Activated T-cell treated with anti-CD3 and anti-CD28 coated beads for 1 hour (primary cell): ENCODE measurements at places on chromosomes 13 and 19.

- DNase-seq: no peak
These were observed 29.1 kb upstream of the HOMER3 start for GRCh38 chr19:18969931-18970659.

GRCh38 chr13:72004784-72005374 lies 137.9 kb upstream of the DACH1 start:
- DNase-seq: no peak

GRCh38 chr13:43251961-43252360 lies 228.6 kb downstream of the DNAJC15 start:
- DNase-seq: no peak

- DNase-seq: no peak
These were observed 21.1 kb upstream of the PLEKHF1 start for GRCh38 chr19:29644210-29644609.

GRCh38 chr13:96475103-96475502 lies 385.2 kb downstream of the HS6ST3 start:
- DNase-seq: no peak

DNA sequence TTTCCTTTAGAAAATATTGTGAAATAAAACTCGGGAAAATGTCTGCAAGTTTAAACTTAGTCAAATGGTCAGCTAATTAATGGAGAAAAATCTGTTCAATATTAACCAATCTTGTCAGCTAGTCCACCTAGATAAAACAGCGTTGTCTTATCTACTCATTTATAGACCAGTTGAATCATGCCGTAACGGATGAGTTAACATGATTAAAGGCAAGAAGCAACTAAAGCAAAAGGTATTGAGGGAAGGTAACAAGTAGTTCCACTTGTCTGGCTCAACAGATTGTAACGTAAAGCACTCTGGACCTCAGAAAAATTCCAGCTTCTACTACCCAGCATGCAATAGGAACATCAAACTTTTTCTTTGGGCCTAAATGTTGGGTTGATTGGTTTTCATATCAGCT lies 958.2 kb downstream of the DIAPH3 start:
- no peak for DNase-seq

- no peak for DNase-seq
These were observed 21.3 kb downstream of the B3GLCT start for GRCh38 chr13:31221057-31221456.

GRCh38 chr19:16621165-16621800 lies 6.7 kb downstream of the MED26 start:
- no peak for DNase-seq

DNA sequence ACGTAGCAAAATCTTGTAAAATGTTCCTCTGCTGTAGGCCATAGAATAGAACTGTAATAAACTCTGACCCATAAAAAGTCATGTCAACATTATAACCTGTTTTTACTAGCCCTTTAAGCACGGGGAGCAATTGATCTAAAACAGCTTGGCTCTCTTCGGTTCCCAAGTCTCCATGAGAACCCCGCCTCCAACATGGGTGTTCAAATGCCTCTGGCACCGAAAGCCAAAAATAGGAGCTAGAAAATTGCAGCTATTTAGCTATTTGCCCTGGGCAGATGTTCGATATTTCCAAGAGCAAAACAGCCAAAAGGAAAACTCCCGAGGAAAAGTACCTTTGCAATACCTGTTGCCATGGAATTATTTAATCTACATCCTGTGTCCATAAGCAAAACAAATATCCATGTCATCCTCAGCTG lies 563.1 kb downstream of the EFNB2 start:
- DNase-seq: no peak

DNA sequence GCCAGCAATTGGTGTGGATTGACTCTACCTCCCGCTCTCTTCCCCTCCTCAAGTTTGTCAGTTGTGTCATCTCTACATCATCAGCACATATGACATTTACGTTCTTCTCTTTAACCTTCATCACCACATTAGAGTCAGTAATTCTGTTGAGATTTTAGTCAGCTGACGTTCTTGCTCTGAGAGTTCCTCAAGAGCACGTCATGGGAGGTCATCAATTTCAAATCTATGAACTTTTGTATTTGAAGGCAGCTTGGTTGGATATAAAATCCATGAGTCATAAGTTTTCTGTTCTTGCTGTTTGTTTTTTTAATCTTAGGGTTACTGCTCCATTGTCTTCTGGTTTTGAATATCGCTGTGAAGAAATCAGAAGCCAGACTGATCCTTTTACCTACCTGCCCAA lies 21.8 kb upstream of the ARGLU1 start:
- no peak for DNase-seq
